Neural progenitor cell (in vitro differentiated cells): ENCODE measurements at places on chromosomes 5 and 9. TPM values are rescaled to one million over a fixed set of nuclear protein-coding genes. Genes with fewer than 3 reads are reported as not detected.

- H3K4me1 ChIP-seq: no peaks in the 10 kb centered on the region
- no peak overlapping the region for H3K4me3 ChIP-seq
- H3K27ac ChIP-seq: no peak overlapping the region
- H3K36me3 ChIP-seq: no peaks in the 10 kb centered on the region
- DNase-seq: no peak
These were observed 488.1 kb upstream of the ADAMTS16 start for GRCh38 chr5:4651806-4652565.

- H3K4me3 ChIP-seq: peak within 1 kb of the TSS; percentile 52
- H3K27me3 ChIP-seq: peaks cover 100% of the 10 kb centered on the region
- H3K36me3 ChIP-seq: no peaks in the 10 kb centered on the region
These were observed at the start of gene LRRC26 for GRCh38 chr9:137169896-137170358. LRRC26 (minus strand) TSS chr9:137170051; CDS start chr9:137169943, 108 bp downstream.

DNA sequence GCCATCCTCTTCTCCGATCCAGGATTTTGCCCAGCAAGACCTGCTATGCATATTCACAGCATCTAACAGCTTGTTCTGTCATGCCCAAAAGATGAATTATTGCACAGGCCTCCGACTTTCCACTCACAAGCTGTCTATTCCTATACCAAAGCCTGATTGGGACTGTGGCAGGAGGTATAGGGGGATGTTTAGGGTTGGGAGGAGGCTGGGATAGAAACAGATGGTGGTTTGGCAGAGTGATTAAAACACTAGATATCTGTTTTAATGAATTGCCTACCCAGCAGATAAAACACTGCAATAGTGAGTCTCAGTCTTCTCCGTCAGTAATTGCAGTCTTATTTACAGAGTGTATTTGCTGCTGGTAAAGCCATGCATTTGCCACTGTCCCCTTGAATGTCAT, 215.3 kb downstream of the TLR4 start:
- no peak overlapping the region for H3K4me3 ChIP-seq
- H3K27ac ChIP-seq: no peak overlapping the region
- no peak for DNase-seq
- no peaks in the 10 kb centered on the region for H3K4me1 ChIP-seq

FSD1L gene
- 11.5 and 19.8 TPM in 2 replicates for total RNA-seq

DNA sequence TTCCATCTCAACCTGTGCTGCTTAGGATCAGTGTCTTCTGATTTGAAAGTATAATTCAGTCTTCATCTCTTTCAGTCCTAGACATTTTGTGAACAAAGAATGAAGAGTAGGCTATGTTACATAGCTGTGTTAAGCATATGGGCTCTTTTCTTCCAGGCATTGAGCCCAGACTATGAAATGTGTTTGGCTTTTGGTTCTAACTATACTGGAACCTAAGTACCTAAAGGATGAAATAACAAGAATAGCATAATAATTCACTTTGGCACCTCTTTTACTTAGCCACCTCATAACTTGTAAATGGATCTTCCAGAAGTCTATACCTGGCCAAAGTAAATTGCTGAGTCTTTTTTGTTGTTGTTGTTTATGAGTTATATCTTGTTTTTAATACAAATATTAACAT, 71.4 kb downstream of the SLF1 start:
- H3K27me3 ChIP-seq: no peaks in the 10 kb centered on the region
- H3K36me3 ChIP-seq: peaks cover 10% of the 10 kb centered on the region
- no peak overlapping the region for H3K27ac ChIP-seq

- no peaks in the 10 kb centered on the region for H3K4me1 ChIP-seq
- no peak overlapping the region for H3K4me3 ChIP-seq
- H3K27ac ChIP-seq: no peak overlapping the region
- no peaks in the 10 kb centered on the region for H3K27me3 ChIP-seq
- DNase-seq: no peak
These were observed 134.7 kb downstream of the COL23A1 start for GRCh38 chr5:178455480-178455835.
